ENCODE measurements at places on chromosomes 4 and X.

GRCh38 chrX:19810802-19811201 is 76.6 kb downstream of the SH3KBP1 start:
- DNase-seq: no peak

GRCh38 chr4:87863486-87863885 is 30.7 kb downstream of the MEPE start:
- DNase-seq: no peak

- DNase-seq: no peak
These were observed 12.2 kb downstream of the CLNK start for GRCh38 chr4:10672379-10672778.

- DNase-seq: no peak
These were observed 93.8 kb upstream of the CLCN4 start for GRCh38 chrX:10062980-10063379.

DNA sequence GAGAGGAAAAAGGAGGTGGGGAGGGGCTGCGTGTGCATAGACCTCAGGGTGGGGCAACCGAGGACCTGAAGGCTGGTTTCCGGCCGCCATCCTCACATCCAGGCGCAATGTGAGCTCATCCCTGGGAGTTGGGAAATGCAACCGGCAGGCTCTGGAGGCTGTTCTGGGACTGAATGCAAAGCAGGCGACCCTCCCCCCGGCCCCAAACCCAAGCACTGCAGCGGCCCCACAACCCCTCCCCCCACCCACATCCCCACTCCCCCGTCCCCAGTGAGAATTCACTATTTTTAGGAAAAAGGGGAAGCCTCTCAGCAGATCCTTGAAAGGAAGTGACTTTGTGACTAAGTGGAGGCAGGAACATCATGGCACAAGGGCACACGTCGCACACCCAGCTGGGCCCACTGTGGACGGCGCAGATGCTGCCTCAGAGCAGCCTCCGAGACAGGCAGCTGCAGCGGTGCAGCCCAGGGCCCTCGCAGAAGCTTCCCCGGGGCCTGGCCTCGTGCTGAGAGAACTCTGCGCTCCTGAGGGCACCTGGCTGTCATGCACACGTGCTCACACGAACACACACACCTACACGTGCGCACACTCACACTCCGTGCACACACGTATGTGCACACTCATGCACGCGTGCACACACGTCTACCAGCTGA is 1.3 kb upstream of the PDE6B start:
- DNase-seq: no peak

DNA sequence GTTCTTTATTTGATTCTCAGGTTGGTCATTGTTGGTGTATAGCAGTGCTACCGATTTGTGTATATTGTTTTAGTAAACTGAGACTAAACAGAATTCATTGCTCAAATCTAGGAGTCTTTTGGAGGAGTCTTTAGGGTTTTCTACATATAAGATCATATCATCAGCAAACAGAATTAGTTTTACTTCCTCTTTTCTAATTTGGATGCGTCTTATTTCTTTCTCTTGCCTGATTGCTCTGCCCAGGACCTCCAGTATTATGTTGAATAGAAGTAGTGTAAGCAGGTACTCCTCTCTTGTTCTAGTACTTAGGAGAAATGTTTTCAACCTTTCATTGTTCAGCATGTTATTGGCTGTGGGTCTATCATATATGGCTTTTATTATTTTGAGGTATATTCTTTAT is 92.6 kb downstream of the IQCM start:
- no peak for DNase-seq

- DNase-seq: no peak
These were observed 1410.9 kb downstream of the PCDH18 start for GRCh38 chr4:136121426-136121825.

- DNase-seq: no peak
These were observed 90.9 kb downstream of the COMMD8 start for GRCh38 chr4:47372561-47372960.

DNA sequence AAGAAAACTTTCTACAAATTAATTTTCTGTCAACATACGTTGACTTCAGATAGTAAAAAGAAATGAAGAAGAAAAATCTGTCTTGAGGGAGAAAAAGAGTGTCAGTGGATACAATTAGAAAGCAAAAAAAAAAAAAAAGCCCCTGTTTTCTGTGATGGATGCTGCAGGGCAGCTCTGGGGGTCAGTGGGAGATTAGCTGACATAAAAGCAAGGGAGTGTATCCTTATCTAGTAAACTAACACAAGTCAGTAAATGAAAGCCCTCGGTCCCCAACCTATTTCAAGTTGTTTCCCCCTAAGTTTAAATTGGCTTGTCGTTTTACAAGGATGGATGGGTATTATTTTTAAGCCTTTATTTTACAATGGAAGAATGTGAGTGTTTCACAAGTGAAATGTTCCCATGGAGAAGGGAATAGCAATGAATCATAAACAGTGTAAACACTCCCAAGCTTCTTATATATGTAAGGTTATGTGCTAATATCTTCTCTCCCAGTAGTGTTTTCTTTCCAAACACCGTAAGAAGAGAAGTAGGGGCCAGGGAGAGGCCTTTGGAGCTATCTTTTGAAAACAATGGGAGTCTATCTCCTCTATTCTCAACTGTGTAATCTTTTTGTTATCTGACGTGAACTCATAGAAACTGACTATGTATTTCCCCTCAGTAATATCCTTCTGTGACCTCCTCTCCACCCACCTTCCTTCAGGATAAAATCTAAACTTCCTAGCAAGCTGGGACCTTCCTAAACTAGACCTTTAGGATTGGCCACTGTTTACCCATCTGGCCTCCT is 347.7 kb downstream of the FBXO8 start:
- no peak for DNase-seq

DNA sequence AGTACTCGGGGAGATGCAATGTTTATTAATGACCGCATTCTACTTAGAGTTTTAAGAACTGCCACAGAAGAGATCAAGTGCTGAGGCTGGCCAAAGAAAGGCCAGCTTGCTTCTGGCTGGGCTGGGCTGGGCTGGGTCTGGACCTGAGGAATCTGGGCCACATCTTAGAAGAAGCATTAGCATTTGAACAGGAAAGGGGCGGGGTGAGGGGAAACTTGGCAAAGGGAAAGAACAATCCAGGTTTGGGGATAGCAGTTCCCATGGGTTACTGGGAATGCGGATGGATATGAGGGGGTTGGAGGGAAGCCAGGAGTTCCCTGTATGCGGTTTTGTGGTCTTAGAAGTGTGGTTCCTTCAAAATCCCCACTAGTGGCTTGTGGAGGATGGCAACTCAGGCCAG is 83.3 kb downstream of the CLDN34 start:
- no peak for DNase-seq

GRCh38 chrX:8189096-8189830 is 18.2 kb upstream of the VCX2 start:
- DNase-seq: no peak

DNA sequence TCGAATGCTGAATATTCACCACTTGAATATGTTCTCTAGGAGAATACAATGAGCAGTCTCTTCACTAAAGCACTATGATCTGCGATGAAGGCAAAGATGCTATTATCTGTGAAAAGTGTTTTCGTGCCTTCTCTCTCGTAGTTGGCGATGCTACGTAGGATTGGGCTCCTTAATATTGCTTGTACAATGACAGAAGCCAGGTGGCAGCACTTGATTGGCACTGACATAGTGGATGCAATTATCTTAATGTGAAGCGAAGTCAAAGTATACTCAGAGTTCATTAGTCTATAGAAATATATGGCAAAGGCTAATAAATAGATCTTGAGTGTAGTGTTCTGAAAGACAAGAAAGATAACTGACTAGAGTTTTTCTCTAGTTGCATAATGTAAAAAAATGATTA is 1135.7 kb upstream of the AGA start:
- no peak for DNase-seq

DNA sequence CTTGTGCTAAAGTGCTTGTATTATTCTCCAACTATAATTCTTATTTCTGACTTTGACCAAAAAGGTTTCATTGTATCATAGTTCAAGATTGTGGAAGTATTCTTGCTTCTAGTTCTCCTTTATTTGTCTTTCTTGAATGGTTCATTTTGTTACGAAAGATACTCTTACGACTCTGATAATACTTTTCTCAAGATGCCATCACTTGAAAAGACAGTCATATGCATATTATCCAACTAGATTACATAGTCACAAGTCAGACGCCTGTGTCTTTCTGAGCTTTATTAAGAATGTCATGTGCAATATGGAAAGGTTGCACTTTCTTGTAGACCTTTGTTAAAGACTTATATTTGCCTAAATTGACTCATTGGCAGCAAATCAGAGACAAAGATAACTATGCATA is 71.4 kb upstream of the HPGD start:
- no peak for DNase-seq

GRCh38 chr4:65658117-65658516 is 12.2 kb downstream of the EPHA5 start:
- no peak for DNase-seq

- DNase-seq: no peak
These were observed 7.1 kb upstream of the OPHN1 start for GRCh38 chrX:68440442-68440841.

DNA sequence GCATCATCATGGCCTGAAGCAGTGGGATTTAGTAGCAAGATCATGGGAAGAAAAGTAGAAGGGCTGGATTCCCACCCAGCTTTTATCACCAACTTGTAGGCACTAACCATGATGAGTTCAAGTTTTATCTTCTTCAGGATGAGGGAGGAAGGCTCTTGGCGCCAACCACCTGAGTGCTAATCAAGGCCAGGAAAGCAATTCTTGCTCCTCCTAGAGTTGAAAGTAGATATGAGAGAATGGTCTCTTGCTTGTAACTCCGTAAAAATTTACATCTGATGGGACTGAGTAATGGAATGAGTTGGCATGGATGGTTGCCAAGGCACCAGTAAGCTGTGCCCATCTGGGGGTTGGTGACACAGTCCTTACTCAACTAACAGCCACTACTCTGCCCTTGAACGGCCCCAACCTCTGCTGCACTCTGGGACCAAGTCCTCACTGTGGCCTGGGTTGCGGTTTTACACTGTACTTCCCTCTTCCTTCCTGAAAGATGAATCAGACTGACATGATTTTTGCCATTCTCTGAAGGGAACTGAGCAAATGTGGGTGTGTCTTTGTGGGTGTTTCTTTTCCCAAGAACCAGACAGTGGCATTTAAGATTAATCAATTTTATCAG is 39.4 kb upstream of the NDP start:
- DNase-seq: no peak

DNA sequence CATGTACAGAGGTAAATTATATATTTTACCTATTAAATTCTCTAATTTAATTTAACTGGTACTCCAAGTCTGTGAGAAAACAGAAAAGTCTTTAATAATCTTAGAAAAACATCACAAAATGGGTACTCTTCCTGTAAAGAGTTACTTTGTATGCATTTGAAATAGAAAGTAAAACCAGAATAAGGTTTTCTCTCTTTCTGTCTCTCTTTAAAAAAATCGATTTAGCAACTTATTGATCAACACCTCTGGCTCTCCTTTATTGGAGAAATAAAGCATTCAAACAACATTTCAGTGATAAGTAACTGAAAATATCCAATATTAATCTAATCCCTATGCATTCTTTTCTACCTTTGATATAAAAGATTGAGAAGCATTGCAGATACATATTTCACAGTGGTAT is 27.4 kb downstream of the ATOH1 start:
- no peak for DNase-seq

DNA sequence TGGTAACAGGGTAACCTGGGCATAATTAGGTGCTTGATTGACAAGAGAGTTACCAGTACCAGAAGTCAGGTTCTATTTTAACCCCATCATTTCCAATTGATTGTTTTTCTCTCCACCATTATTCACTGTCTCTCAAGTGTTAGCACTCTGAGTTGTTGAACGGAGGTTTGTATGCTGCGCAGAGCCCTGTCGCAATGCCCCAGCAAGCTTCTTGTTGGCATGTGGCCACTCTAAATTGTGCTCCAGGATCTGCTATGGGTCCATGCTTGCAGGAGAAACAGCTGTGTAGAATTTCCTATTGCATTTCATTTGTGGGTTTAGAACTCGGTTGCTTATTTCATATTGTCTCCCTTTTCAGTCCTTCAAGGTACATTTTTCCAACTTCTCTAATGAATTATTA is 98.2 kb downstream of the KLHL8 start:
- DNase-seq: no peak

- no peak for DNase-seq
These were observed 8.5 kb downstream of the OGT start for GRCh38 chrX:71541210-71542022.

- DNase-seq: no peak
These were observed 11.9 kb upstream of the CCNQ start for GRCh38 chrX:153610836-153611213.

- DNase-seq: no peak
These were observed 94.8 kb upstream of the GRPR start for GRCh38 chrX:16028576-16028975.

- DNase-seq: no peak
These were observed 358.8 kb downstream of the MID1IP1 start for GRCh38 chrX:39159921-39160507.

DNA sequence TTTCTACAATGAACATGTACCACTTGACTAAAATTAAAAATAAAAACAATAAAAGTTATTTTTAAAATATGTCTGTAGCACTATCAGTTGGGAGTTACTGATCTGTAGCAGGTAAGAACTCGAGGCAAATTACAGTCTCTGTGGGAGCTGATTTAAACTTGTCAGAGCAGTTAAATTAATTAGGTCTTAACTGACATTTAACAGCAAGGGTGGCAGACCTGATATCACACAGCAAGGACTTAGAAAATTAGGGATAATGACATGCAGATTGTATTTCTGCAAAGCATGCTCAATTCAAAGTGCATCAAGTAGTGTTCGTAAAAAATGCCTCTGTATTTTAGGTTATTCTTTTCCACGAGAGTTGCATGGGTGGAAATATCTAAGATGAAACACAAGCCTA is 208.9 kb downstream of the SPATA18 start:
- no peak for DNase-seq

DNA sequence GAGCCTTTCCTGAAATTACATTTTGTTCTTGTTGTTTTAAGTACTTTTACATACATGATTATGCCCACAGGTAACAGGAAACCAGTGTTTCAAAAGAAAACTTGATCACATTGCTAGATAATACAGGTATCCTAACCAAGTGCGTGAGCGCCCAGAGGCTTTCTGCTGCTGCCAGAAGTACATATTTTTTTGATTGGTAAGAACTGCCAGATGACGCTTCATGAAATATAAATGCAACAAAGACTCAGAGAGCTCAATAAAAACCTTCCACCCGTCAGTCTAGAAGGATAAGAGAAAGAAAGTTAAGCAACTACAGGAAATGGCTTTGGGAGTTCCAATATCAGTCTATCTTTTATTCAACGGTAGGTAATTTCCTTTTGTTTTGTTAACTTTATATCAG is at the start of gene EPGN:
Gene EPGN (plus strand): TSS at position 256 of the 400 bp plus-strand sequence. CDS start 64 bp downstream, at position 320.
- no peak for DNase-seq

- no peak for DNase-seq
These were observed 15.3 kb downstream of the GPR174 start for GRCh38 chrX:79159800-79160199.

GRCh38 chrX:56563231-56564161 is at the start of gene UBQLN2:
Gene UBQLN2 (plus strand): TSS chrX:56563627. CDS start chrX:56563874, 247 bp downstream.
- no peak for DNase-seq
